Activated naive CD4-positive, alpha-beta T cell treated with anti-CD3 and anti-CD28 coated beads, Interleukin-2, amount 50 U/mL, for 72 hours (primary cell): ENCODE measurements at places on chromosomes 5 and 9. TPM values are rescaled to one million over a fixed set of nuclear protein-coding genes. Genes with fewer than 3 reads are reported as not detected.
A peak's percentile ranks its signal among the peaks of the same experiment; 100 is the strongest.

- no peak for DNase-seq
Observed at GRCh38 chr9:113481176-113481787, 17.8 kb downstream of the RGS3 start.

GRCh38 chr9:76808636-76809035, 44.4 kb downstream of the PCA3 start:
- no peak for DNase-seq

DNA sequence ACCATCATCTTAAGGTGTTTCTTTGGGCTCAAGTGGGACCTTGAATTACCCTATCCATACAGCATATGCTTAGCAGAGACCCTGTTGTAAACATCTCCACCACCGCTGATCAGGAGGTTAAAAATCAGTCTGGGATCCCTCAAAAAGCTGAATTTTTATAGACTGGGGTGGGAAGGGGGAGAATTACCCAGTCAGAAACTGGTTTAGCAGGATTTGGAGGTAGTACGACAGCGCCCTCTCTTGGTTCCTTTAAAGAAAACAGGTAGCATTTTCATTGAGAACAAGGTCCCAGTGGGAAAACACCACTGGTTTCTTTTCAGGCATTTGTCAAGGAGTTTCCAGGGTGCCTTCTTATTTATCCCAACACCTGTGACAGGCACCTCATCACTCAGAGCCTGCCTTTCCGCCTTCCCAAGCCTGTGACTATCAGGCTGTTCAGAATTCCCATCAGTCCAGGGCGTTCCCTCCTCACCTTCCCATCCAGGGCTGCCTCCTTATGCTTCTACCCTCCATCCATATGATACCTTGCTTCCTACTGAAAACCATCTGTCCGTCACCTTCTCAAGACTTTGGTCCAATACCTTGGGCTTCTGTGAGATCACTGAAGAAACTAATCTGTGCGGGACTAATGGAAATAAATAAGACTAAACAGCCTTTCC, 203.8 kb upstream of the RAI14 start:
- DNase-seq: no peak

ENTREP1 gene
- total RNA-seq: not detected

DNA sequence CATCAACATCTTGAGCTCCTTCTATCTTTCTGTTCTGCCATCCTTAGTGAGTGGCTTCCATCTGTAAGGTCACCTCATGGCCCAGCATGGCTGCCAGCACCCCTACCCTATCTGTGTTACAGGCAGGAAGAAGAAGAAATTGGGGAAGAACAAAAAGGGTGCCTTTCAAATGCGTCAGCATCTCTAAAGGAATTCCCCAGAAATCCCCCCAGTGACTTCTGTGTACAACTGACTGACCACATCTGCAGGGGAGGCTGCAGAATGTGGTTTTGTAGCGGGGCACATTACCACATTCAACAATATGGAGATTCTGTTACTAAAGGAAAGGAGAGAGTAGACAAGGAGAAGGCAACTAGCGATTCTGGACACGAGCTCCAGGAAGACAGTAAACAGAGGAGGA, 40.1 kb downstream of the ALG2 start:
- DNase-seq: no peak

PHF2 gene
- 12.3 TPM for total RNA-seq

SOX30 gene
- total RNA-seq: not detected

DNA sequence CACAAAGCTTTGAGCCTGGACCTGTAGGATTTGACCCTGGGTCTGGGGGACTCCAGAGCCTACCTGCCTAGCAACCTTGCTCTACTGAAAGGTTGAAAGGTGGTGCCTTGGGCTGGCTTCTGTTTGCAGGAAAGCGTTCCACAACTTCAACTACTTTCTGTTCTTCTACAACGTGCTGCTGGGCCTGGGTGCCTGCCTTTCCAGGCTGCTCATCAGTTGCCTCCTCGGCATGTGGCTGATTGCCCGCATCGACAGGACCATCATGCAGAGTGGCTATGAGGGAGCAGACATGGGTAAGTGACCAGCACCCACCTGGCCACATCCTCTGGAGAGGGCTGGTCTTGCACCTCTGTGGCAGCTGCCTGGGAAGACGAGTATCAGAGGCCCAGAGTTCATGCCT, 13.6 kb upstream of the CCDC180 start:
- no peak for DNase-seq

- DNase-seq: no peak
Observed at GRCh38 chr9:136611119-136611518, 51.6 kb upstream of the EGFL7 start.

DOCK8 gene
- 101 TPM for total RNA-seq

TMC1 gene
- not detected for total RNA-seq

DNA sequence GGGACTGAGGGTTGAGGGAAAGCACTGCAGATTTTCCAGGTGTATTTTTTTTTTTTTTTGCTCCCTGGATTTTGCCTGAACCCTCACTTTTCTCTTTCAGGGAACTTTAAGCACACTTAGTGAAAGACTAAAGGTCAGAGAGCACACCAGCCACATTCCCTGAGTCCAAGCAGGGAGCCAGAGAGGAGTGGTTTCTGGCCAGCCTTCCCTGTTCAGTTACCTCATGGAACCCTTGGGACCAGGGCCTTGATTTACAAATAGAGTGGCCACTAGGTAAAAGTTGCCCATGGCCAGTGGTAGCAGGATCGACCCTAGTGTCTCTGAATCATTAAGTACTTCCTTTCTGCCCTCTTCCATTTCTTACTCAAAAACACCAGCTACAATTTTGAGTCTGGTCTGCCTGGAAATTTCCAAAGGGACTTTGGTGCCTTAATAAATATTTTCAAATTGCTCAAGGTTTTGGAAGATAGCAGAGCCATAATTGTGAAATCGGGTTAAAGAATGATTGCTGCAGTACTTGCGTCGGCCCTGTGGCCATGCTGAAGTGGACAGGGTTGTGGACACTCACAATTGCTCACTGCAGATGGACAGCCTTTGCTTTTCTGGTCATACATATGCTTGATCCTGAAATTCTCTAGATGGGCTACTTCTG, 14.5 kb downstream of the PALM2AKAP2 start:
- DNase-seq: no peak

DNA sequence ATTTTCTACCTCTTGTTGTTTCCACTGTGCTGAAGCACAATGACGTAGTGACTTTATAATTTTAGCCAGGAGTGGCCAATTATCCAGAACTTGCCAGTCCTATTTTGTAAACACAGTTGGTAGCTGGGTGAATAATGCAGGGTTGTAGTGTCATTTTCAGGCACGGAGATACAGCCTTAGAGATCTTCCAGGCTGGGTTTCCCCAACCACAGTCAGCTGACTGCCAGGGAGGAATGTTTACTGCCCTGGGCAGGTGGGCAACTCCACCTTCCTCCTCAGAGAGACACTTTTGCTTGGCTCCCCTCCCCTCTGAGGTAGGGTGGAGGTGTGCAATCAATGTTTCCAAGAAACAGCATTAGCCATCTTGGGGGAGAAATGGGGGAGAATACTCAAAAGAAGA, 228.1 kb upstream of the NR4A3 start:
- no peak for DNase-seq

GRCh38 chr5:89034588-89034987, 151.6 kb upstream of the MEF2C start:
- DNase-seq: no peak

GRCh38 chr5:56450766-56451165, 217.6 kb upstream of the ANKRD55 start:
- no peak for DNase-seq

DNA sequence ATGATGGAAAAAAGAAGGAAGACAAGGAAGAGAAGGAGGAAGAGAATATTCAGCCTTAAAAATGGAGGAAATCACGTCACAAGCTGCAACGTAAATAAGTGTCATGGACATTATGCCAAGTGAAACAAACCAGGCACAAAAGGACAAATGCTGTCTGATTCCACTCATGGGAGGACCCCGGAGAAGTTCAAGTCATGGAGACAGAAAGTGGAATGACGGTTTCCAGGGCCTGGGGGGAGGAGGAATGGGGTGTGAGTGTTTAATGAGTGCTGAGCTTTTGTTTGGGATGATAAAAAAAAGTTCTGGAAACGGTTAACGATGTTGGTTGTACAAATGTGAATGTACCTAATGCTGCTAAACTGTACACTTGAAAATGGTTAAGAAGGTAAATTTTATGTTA, 439.5 kb downstream of the GADD45G start:
- no peak for DNase-seq

MPDZ gene
- total RNA-seq: not detected

TMEM232 gene
- total RNA-seq: 0.93 TPM

GRCh38 chr5:59178071-59178470, 595.2 kb downstream of the RAB3C start:
- DNase-seq: no peak

- DNase-seq: no peak
Observed at GRCh38 chr5:132474881-132475496, 15.6 kb downstream of the IRF1 start.

PHF24 gene
- 0.09 TPM for total RNA-seq

- no peak for DNase-seq
Observed at GRCh38 chr5:14025569-14026286, 81.2 kb upstream of the DNAH5 start.

- DNase-seq: no peak
Observed at GRCh38 chr5:176530393-176530982, 6.7 kb downstream of the RNF44 start.

- peak; percentile 72 for DNase-seq
Observed at GRCh38 chr5:36876965-36877666, 547 bp downstream of the NIPBL start.

- no peak for DNase-seq
Observed at GRCh38 chr5:93807846-93808245, 66.4 kb upstream of the POU5F2 start.

GRCh38 chr9:119853126-119853525, 483.9 kb upstream of the BRINP1 start:
- DNase-seq: no peak

CDH10 gene
- total RNA-seq: not detected

DNA sequence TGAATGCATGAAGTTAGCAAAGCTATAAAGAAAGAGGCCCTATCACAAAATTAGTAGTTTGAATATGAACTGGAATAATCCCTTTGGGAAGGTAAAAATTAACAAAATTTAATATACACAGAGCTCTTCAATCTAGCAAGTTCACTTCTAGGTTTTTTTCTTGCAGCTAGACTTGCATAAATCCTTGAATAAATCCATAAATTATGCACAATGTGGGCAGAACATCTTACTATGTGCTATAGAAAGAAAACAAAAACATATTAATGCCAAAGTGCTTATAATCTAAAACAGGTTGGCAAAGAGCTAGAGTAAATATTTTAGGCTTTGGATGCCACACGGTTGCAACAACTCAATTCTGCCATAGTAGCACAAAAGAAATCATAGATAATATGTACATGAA, 138.5 kb upstream of the FREM1 start:
- DNase-seq: no peak

GRCh38 chr9:108104991-108105390, 615.4 kb upstream of the KLF4 start:
- DNase-seq: no peak

HTR4 gene
- total RNA-seq: not detected
